ENCODE measurements at places on chromosomes 6 and 20.

GRCh38 chr6:6873778-6874177 lies 234.0 kb upstream of the RREB1 start:
- no peak for DNase-seq

- no peak for DNase-seq
These were observed 10.8 kb upstream of the SMIM29 start for GRCh38 chr6:34259529-34260069.

- peak; percentile 73 for DNase-seq
These were observed 38.8 kb downstream of the SLC22A3 start for GRCh38 chr6:160386869-160387530.

DNA sequence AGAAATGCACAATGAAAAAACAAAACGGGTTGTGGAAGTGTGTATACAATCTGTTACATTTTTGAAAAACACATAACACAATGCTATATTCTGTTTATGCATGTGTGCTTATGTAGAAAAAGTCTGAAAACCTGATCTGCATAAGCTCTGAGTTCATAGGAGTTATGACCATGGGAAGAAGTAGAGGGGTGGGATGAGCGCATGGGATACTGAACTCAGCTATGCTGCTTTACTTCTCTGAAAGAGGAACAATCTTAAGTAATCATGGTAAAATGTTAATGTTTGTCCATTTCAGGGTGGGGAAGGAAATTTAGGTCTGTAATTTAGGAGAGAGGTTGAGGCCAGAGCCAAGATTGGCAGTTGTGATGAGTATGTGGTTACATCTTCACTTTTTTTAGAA lies 126.8 kb downstream of the MTHFD1L start:
- no peak for DNase-seq

- no peak for DNase-seq
These were observed 882.0 kb downstream of the TFAP2A start for GRCh38 chr6:9532621-9533557.

DNA sequence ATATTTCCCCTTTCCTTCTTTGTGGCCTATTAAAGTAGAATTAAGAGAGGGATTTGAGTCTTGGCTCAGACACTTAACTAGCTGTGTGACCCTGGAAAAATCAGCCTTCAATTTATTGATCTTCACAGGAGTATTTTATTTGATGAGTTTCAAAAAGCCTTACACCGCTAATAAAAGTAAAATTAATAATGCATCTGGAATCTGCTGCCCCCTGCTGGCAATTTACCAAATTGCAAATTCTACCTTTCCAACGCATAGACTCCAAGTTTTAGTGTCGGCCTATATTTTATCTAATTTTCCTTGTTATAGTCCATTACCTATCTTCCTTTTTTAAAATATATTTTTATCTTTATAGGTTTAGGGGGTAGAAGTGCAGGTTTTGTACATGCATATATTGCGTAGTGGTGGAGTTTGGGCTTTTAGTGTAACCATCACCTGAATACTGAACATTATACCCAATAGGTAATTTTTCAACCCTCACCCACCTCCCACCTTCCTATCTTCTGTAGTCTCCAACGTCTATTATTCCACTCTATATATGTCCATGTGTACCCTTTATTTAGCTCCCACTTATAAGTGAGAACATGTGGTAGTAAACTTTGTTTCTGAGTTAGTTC lies 46.3 kb downstream of the GOPC start:
- DNase-seq: no peak

GRCh38 chr6:39772559-39773273 lies 19.5 kb upstream of the DAAM2 start:
- DNase-seq: no peak
